ENCODE measurements at places on chromosomes 13 and 19.

- DNase-seq = peak; percentile 48
Observed at GRCh38 chr19:46296722-46297461, at the start of gene HIF3A. TSS of gene HIF3A (plus strand) at chr19:46297042. CDS start at chr19:46297077, 35 bp downstream.

- no peak for DNase-seq
Observed at GRCh38 chr13:44104969-44105368, 225.3 kb downstream of the LACC1 start.

- DNase-seq = no peak
Observed at GRCh38 chr13:97327506-97328221, 105.5 kb downstream of the MBNL2 start.

- DNase-seq = peak; percentile 79
Observed at GRCh38 chr19:50204811-50205675, 1.6 kb downstream of the MYH14 start.

DNA sequence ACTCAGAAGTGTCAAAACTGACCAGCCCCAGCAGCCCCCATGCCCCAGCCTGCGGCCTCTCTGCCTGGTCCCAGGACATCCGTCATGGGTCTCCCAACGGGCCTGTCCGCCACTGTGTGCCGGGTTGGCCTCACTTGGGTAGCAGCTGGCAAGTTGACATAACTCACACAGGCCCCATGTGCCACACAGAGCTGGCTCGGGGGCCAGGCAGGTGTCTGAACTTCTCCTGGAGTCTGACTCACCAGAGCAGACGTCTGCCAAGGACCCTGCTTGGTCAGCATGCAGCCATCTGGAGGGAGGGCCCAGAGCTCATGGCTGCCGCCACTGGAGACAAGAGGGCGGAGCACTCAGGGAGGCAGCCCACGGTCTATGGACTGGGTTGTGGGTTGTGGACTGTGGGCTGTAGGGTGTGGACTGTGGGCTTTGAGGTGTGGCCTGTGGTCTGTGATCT, 32.0 kb upstream of the TMEM255B start:
- no peak for DNase-seq

All from heart left ventricle (tissue), 16 donors.